ENCODE measurements at places on chromosomes 12 and 14.

- DNase-seq: no peak
Observed at GRCh38 chr12:132776816-132777568, 15.4 kb upstream of the ANKLE2 start.

- DNase-seq: no peak
Observed at GRCh38 chr14:23085458-23085857, 9.5 kb downstream of the ACIN1 start.

GRCh38 chr12:125014526-125014925 lies 21.1 kb downstream of the BRI3BP start:
- DNase-seq: no peak

DNA sequence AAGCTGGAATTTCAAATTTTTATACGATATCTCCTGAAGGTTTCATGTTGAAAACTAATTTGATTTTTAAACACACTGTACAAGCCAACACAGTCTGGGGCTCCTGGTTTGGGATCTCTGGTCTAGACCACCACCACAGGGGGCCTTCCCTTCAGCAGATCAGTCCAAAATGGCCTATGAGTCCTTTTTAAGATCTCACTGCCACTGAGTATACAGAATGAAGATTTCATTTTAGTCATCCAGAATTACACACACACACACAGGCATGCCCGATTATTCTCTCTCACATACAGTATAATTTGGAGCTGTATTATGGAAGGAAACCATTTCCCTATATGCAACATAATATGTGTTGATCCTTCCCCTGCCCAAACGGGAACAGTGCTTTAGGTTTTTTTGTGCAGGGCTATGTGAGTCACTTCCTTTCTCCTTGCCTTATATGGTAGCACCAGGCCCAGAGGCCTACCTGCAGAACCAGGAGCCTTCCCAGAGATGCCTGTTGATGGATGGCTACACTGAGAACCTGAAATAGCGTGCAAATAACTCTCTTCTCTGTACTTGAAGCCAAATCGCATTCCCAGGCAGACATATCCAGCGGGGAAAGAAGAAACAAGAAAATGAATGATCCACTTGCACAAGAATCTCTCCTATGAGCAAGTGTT lies 28.1 kb upstream of the WNK1 start:
- DNase-seq: peak; percentile 48

- DNase-seq: no peak
Observed at GRCh38 chr12:6778217-6778573, 5.9 kb downstream of the LAG3 start.

GRCh38 chr14:105879867-105880561 lies 353.6 kb downstream of the TMEM121 start:
- no peak for DNase-seq

- DNase-seq: no peak
Observed at GRCh38 chr14:103206836-103207387, 83.7 kb downstream of the TNFAIP2 start.

DNA sequence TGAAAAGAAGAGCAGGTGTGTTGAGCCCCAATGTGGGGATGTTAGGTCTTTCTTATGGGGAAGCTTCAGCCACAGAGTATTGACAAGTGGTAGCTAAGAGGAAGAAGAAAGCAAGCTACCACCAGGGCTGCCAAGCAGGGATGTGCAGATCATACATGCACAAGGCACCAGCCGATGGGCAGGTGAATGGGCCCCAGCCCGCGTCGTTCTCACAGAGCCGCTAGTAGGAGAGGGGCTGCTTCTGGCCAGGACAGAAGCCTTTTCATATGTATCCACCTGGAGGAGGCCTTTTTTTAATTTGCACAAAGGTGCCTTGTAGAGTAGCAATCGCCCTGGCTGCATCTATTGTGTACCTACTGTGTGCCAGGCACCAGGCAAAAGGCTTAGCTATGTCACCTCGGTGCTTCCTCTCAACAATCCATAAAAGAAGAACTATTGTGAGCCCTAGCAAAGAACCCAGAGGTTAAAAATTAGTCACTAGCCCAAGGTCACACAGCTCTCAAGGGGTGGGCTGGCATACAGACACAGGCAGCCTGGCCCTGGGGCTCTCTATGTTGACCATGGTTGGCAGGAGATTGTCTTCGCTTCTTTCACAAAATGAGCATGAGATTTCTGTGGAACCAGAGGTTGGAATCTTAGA lies 8.2 kb downstream of the NUAK1 start:
- no peak for DNase-seq

- DNase-seq: no peak
Observed at GRCh38 chr12:57105011-57105753, 6.0 kb downstream of the STAT6 start.

- no peak for DNase-seq
Observed at GRCh38 chr12:117064596-117064995, 34.6 kb downstream of the TESC start.

GRCh38 chr12:10986812-10987211 lies at the start of gene TAS2R50:
Gene TAS2R50 (minus strand): TSS chr12:10986912. CDS start chr12:10986860, 52 bp downstream.
- DNase-seq: no peak

DNA sequence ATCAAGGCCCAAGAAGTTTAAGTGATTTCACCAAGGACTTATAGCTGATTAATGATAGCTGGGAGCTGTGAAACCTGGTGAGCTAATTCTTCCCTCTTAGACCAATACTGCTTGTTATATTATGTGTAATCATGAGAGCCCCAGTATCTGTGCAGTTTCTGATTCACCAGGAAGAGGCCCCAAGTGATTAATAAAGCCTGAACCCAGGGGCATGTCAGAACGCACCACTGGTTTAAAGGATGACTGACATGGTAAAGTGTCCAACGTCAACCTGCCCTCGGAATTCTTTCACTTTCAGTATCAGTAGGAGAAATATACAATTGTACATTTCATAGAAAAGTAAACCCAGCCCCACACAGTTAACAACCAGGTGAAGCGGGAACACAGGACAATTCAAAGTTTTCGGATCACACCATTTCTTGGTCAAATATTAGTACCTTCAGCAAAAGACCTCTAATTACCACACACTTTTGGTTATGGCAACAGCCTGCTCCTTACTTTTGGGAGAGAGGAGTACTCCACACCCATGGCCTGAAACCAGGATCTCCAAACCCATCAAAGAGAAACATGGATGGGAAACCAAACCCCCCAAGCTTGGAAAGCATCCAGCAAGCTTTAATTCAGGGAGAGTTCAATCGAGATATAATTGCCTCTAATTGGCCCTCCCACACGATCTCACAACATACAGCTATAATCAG lies 28.5 kb downstream of the TMCC3 start:
- DNase-seq: peak; percentile 77

- no peak for DNase-seq
Observed at GRCh38 chr12:12784911-12785814, at the start of gene APOLD1. Gene APOLD1 (plus strand): TSS chr12:12785659. CDS start chr12:12785692, 33 bp downstream.

DNA sequence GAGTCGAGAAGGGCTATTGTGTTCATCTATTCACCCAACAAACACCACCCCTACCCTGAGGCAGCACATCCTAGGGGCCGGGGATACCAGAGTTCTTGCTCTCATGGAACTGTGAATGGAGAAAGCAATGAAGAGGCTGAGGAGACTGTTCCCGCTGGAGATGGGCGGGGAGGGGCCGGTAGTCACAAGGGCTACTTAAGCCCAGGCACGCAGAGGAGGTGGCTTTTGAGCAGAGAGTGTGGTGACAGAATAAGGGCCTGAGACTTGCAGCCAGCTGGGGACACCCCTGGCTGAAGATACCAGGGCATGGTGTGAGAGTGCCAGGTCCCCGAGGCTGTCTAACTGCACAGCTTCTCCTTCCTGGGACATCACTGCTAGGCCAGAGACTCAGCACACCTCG lies 114.1 kb upstream of the EVL start:
- no peak for DNase-seq

DNA sequence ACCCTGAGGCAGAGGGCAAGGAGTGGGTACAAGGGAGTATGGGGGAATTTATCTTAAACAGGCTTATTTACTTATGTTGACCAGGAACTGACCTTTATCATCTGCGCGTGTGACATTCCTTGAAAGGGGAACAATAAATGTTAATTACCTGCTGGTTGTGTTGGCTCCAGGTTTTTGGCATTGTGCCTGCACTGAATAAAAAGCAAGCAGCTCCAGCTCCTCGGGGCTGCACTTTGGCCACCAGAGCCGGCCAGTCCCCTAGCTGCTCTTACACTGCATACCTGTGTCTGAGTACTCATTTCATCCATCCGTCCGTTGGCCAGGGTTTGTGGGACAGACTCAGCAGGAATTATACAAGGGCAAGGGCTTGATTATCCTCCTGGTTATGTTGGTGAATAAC lies 68.8 kb upstream of the GTF2A1 start:
- DNase-seq: no peak

DNA sequence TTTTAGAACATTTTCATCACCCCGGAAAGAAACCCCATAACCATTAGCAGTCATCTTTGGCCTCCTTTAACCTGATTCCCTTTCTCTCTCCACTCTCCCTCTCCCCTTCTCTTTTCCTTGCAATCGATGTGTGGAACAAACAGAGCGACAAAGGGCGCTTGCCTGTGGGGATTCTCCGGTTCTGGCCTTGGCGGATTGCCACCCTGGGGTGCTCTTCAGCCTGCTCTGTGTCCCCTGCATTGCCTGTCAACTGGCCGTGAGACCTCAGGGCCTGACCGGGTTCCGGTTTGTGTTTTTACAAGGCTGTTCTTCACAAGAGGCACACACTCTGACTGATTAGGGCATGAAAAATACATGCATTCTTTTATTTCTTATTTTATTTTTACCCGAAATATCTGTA lies 27.8 kb downstream of the LRTM2 start:
- no peak for DNase-seq

DNA sequence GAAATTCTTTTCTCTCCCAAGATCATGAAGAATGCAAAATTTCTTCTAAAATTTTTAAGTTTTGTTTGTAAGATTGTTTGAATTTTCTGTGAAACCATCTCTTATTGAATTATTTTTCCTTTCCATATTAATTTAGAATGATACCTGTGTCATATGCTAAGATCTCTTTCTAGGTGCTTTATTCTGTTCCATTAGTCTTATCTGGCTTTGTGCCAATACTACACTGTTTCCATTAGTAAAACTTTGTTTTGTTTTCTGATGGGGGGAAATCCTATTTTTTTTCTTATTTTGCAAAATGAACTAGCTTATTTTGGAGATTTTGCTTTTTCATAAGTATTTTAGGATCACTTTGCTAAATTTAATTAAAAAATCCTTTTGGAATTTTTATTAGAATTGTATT lies 193.9 kb downstream of the FUT8 start:
- no peak for DNase-seq

- no peak for DNase-seq
Observed at GRCh38 chr12:69019910-69020309, 86.9 kb upstream of the CPM start.

- DNase-seq: no peak
Observed at GRCh38 chr12:104172570-104172947, 34.5 kb upstream of the NFYB start.

- DNase-seq: no peak
Observed at GRCh38 chr12:108972358-108972757, 48.5 kb downstream of the SVOP start.

Data from OCI-M1 (cell line).